Activated CD4-positive, CD25-positive, alpha-beta regulatory T cell (primary cell): ENCODE measurements at places on chromosomes 5 and 9.

GRCh38 chr5:162274679-162275078 is 207.1 kb downstream of the GABRG2 start:
- no peak for DNase-seq

DNA sequence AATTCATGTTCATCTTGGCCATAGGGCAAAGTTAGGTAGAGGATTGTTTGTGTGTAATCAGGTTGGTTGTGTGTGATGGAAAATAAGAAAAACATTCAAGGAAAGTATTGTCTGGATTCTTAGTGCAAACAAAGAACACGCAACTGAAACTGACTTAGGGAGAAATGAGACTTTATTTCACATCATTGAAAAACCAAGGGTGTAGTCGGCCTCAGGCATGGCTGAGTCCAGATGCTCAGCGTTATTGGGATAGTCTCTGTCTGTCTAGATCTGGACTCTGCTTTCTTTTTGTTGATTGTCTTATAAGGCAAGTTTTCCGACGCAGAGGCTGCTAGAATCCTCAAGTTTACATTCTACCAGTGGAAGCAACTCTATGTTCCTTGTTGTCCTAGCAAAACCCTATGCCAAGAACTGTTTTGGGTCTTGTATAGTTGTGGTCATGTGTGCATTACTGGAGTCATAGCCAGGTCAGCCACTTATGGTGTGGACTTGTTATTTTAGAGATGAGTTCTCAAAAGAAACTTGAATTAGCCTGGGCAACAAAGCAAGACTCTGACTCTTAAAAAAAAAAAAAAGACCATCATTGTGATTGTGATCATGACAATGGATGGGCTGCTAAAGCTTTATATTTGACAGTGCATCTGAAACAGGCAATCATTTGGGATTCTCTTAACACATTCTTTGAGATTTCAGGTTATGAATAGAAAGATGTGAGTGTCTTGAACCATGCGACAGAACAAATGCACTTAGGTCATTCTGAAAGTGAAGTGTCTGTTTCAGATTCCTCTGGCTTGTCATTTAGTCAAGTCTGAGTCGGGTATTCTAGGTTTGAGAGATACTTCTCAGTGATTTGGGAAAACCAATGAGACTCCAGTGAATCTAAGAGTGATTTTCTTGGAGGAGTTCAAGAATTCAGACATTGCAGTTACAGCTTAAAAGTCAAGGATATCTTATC is 82.6 kb downstream of the DOCK2 start:
- no peak for DNase-seq

GRCh38 chr5:22277006-22277405 is 576.1 kb downstream of the CDH12 start:
- DNase-seq = no peak

- DNase-seq = no peak
Observed at GRCh38 chr5:133744051-133744959, 132.0 kb upstream of the FSTL4 start.

- DNase-seq = no peak
Observed at GRCh38 chr5:115345344-115345743, 48.9 kb upstream of the CCDC112 start.

DNA sequence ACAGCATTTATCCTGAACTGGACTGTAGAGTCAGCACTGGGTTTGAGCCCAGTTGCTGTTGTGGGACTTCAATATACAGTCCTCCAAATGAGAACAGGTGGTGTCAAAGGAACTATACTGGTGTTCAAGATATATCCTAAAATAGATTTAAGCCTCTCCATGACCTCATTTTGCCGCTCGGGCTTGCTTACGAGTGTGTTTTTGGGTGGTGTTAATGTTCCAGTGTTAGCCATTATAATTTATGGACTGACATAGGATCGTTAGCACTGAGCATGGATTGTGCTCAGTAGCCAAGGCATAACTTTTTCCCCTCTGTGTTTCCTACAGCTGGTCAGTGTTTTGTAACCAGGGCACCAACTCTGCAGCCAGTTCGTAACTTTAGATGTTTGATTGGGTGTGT is 306.6 kb downstream of the SPATA31D1 start:
- DNase-seq = no peak

- no peak for DNase-seq
Observed at GRCh38 chr9:132082188-132082587, 2.5 kb upstream of the MED27 start.

GRCh38 chr9:26516773-26517343 is 375.7 kb downstream of the CAAP1 start:
- no peak for DNase-seq

DNA sequence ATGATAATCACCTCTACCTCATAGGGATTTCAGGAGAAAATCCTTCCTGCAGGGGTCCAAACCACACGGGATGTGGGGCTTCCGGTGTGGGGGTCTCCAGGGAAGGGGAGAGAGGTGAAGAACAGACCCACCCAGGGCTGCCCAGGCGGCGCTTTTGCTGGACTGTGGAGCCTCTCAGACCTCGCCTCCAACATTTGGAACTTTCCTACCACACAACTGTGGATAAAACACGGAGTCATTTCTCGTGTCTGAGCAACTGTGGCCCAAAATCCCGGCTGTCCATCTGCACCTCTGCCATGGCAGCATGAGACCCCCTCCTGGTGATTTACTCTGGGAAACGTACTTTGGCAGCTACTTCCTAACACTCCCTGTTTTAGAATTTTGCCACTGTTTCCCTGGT is 307.8 kb upstream of the IRX4 start:
- no peak for DNase-seq

- DNase-seq = no peak
Observed at GRCh38 chr9:96156171-96156974, 145.6 kb downstream of the HSD17B3 start.
